LoVo (cell line): ENCODE measurements at places on chromosomes 1 and 21.

GRCh38 chr1:79549201-79549600 is 542.7 kb upstream of the ADGRL4 start:
- no peak for DNase-seq

GRCh38 chr1:167517535-167518330 is 596 bp downstream of the CD247 start:
- no peak for DNase-seq

DNA sequence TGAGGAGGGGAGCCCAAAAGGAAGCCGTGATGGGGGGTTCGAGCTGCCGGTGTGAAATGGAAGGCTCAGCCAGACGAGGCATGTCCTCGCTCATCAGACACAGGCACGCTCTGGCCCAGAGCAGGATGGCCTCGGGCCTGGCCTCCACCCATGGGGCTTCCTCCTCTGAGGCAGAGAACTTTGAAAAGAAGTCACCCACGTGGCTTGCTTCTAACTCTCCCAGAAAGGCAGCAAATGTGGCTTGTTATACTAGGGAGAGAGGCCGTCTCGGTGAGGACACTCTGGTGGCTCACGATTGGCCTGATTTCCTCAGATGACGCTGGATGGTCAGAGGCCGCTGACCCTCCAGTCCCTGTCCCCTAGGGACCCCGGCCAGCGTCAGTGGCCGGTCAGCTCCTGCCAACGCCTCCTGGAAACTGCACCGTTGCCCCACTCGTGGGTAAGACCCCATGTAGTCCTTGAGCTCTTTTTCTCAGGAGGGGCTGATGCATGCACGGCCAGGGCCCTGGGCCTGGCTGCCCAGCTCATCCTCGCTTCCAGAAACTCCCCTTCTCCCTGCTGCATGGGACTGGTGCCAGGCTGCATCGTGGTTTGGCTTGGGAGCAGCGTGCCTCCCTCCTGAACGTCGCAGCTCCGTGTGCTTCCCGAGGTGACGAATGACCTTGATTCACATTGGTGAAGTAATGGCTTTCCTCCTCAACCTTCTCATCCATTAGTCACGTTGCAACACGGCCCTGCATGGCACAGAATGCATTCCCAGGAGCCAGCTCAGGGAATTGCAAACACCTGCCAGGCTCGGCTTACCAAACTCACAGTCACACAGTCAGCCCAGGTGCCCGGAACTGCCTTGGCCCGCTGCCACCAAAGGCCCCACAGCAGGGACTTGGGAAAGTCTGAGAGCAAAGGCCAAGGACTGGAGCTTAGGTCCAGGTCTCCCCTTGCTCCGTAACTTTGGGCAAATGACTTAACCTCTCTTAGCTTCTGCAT is 58.8 kb downstream of the TOMM20 start:
- peak; percentile 45 for DNase-seq

DNA sequence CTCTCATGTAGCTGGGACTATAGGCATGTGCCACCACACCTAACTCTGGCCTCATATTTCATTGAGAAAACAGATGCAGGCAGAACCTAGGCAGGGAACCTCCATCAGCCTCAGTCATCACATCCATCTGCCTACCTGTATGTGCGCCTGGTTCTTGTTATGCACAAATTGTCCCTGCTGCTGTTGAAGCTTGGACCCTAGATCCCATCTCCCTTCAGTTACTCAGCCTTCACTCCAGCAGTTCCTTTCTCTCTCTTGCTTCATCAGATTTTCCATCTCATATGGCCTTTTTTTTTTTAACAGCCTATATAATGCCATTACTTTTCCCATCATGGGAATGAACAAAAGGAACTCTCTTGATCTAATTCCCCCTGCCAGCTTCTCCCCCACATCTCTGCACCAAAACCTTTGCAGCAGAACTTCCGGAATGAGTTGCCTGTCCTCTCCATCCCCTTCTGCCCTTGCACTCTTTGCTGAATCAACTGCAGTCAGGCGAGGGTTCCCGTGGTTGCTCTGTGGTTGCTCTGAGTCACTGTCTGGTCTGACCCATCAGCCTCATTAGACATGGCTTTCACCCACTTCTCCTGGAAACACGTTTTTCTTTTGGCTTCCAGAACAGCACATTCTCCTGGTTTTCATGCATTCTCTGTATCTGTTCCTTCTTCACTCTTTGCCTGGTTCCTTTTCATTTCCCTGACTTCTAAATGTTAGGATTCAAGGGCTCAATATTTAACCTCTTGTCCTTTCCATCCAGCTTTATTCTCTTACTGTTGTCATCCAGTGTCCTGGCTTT is 41.5 kb downstream of the UBE4B start:
- no peak for DNase-seq

GRCh38 chr1:203100516-203100869 is 14.7 kb upstream of the MYOG start:
- DNase-seq = peak; percentile 38

- DNase-seq = no peak
Measured at GRCh38 chr21:35337573-35337972, 288.5 kb upstream of the RUNX1 start.

DNA sequence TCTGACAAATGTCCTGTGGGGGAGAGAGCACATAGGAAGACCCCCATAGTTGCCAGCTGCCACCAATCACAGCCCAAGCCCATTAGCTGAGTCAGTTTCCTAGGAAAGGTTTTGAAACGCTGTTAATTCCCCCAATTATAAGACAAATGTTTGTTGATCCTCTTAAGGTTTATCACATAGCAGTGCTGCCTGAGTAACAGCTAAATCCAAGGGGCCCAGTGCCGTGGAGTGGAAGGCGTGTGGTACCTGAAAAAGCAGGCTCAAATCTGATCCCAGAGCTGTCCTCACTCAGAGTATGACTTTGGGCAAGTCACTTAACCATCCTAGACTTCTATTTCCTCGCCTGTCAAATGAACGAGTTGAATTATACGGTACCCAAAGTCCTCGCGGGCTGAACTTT is 69.5 kb downstream of the GRIK3 start:
- no peak for DNase-seq

GRCh38 chr1:28833381-28833780 is 21.4 kb downstream of the OPRD1 start:
- no peak for DNase-seq

GRCh38 chr1:23618586-23619083 is 59.3 kb upstream of the ID3 start:
- DNase-seq = no peak
